Pancreas (tissue), 10 donors: ENCODE measurements at places on chromosomes 16 and 17. TPM values are rescaled to one million over a fixed set of nuclear protein-coding genes. Genes with fewer than 3 reads are reported as not detected.

DNA sequence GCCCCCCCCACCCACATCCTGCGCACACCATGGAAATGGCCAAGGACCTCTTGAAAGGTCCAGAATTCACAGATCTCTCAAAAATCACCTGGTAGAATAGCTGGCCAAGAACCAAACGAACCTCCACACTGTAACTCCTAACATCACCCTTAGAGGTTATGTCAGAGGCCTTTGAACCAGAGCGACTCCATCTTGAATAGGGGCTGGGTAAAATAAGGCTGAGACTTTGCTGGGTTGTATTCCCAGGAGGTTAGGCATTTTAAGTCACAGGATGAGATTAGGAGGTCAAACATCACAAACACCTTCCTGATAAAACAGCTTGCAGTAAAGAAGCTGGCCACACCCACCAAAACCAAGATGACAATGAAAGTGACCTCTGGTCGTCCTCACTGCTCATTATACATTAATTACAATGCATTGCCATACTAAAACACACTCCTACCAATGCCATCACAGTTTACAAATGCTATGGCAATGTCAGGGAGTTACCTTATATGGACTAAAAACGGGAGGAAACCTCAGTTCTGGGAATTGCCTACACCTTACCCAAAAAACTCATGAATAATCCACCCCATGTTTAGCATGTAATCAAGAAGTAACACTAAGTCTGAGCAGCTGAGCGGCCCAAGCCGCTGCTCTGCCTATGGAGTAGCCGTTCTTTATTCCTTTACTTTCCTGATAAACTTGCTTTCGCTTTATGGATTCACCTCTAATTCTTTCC lies 34.8 kb downstream of the SYCE1L start:
- DNase-seq = no peak

- no peak for DNase-seq
Observed at GRCh38 chr17:51346218-51346982, 86.1 kb downstream of the UTP18 start.

DNA sequence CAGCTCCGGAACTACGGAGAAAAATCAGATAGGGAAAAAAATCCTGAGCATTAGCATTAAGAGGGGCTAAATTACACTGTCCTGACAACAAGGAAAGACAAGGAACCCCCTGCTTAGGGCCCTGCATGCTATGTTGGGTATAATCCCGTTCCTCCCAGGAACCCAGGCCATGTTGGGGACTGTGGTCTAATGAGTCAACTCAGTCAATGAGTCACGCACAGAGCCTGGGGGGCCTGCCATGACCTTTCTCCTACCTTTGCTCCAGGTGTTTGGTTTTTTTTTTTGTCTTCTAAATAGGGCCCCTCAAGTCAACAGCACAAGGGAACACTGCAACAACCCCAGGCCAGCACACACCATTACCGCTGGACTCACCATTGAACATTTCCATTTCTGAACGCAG lies 8.9 kb upstream of the ZNF200 start:
- no peak for DNase-seq

PLD2 gene
- 11.7 TPM for total RNA-seq

DNA sequence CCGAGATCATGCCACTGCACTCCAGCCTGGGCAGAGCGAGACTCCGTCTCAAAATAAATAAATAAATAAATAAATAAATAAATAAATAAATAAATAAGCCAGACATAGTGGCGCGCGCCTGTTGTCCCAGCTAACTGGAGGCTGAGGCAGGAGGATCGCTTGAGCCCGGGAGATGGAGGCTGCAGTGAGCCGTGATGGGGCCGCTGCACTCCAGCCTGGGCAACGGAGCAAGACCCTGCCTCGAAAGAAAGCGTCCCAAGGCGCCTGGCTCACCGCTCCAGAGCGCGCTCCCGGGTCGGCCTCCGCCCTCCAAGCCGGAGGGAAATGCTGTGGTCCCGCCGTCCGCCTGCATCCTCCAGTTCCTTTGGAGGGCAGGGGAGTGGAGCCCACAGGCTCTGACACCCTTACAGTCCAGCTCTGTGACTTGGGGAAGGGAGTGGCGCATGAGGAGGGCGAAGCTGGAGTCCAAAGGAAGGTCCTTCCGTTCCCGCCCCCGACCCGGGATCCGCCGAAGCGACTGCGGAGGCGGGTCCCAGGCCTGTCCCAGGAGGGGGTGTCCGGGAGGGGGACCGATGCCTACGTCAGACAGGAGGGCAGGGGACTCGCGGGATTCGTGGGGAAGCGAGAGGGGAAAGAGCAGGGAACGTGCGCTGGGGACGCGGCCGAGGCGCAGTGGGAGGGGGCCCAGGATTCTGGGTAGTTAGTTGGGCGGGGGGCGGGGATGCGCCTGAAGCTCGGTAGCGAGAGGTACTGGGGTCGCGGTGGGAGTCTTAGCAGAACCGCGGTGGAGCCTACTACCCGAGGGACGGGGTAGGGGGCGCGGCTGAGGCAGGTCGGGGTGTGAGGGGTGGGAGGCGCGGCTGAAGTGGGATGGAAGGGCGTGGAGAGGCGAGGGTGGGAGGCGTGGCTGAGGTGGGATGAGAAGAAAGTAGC lies 8.4 kb upstream of the TRPV2 start:
- no peak for DNase-seq

DNA sequence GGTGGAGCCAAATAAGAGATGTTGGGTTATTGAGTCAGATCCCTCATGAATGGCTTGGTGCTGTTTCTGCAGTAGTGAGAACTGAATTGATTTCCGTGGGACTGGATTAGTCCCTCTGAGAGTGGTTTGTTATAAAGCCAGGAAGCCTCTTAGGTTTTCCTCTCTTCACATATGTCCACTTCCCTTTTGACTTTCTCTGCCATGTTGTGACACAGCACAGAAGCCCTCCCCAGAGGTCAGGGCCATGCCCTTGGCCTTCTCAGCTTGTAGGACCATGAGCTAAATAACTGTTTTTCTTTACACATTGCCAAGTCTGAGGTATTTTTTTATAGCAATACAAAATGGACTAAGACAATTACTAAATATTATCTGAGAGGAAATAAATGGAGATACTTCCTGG lies 10.3 kb upstream of the HAPSTR1 start:
- no peak for DNase-seq

DNA sequence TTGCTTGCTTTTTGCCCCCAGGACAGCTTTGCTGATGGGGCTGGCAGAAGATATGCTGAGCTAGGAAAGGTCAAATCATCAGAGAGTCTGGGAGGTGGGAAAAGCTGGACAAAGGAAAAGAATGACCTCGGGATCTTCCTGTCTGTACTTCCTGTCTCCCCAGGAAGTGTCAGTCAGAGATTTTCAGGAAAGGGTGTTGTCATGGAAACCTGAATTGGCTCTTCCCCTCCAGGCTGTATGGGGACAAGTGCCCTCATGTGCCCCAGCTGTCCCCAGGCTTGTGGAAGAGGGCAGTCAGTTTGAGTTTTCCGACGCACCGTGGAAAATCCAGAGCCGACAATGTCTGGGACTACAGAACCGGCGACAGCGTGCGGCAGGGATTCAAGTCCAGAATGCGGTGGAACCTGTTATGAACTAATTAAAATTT lies 122.7 kb upstream of the ZFHX3 start:
- no peak for DNase-seq

DNA sequence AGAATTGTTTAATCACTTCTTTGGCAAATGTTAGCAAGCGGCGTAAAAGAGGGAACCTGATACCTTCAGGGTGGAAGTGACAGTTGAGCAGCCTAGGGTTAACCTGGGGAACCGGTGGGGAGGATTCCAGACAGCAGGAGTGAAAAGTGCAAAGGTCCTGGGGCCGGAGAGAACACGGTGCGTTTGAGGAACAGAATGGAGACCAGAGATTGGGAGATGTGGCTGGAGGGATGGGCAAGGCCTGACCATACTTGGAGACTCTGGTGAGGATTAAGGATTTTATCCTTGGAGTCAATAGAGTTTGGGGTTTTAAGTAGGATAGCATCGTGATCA lies 2.3 kb upstream of the ZNF500 start:
- DNase-seq = no peak

DNA sequence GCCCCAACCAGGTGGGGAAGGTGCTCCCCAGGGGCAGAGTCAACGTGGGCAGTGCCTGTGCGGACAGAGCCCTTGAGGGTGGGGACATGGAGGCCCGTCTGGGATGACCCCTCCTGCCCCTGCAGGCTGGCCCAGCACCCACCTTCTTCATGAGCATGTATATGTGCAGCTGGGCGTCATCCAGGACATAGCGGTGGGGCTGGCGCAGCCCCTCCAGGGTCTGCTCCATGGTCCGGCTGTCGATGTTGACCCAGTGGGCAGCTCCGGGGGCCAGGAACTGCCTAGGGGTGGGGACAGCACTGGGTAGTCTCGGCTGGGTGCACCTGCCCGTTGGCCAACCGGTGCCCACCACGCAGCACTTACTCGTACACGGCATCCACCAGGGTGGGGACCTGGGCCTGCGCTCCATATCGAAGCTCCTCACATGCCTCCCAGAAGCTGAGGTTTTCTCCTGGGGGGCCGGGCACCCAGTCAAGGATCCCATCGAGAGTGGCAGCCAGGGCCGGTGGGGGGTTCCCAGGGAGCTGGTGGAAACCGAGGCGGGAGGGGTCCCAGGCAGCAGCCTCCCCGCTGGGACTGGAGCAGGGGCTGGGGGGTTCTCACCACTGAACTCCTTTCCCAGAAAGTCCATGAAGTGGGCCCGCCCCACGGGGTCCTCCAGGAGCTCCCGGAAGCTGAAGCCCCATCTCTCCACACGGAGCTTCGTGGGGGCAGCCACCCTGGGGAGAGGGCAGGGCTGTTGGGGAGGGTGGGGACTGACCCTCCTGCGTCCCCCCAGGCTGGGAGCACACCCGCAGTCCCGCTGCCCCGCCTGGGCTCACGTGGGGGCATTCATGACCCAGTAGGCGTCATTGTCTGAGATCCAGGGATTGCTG lies 5.1 kb downstream of the RGS11 start:
- peak; percentile 77 for DNase-seq

CDH3 gene
- total RNA-seq = 5.2 TPM

GRCh38 chr16:3797904-3798811 lies 80.8 kb upstream of the TRAP1 start:
- DNase-seq = no peak

GRCh38 chr16:53089434-53090285 lies 34.9 kb downstream of the CHD9 start:
- DNase-seq = no peak

GRCh38 chr17:82449883-82450356 lies 632 bp downstream of the CYBC1 start:
- peak; percentile 46 for DNase-seq

GRCh38 chr16:27365142-27366089 lies 36.6 kb upstream of the IL21R start:
- DNase-seq = no peak

- no peak for DNase-seq
Observed at GRCh38 chr16:55212791-55213190, 111.2 kb upstream of the IRX6 start.

CD300E gene
- total RNA-seq = 1.3 TPM

DNA sequence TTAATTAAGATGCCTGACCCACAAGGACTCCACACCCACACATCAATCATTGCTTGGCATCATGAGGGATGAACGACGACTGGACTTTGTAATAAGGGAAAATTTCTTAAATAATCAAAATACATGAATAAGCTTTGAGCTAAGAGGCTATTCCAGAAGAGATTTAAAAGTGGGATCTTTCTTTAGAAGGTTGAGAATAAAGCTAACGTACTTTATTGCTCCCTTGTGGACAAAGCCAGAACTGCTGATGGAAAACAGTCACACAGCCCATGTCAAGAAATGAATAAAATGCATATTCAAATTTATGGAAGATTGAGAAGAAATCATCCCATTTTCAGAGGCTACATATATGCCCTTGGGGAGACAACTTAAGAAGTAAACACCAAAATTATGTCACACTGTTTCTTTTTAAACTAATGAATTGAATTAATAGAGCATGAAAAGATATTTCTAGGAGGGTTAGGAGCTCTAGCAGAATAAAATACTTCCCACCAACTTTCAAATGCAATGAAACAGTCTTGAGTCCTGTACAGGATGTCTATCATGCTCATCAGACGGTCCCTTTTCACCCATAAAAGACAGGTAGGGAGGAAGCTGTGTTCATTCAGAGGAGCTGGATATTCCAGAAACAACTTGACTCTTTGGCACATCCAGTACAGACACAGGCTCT lies 60.2 kb upstream of the PHOSPHO1 start:
- DNase-seq = no peak

GRCh38 chr17:74566132-74566753 lies 1.1 kb downstream of the CD300H start:
- no peak for DNase-seq

GRCh38 chr16:66516509-66516807 lies 33.5 kb downstream of the TK2 start:
- DNase-seq = no peak

GRCh38 chr17:17511293-17511741 lies 15.1 kb upstream of the RASD1 start:
- no peak for DNase-seq

DNA sequence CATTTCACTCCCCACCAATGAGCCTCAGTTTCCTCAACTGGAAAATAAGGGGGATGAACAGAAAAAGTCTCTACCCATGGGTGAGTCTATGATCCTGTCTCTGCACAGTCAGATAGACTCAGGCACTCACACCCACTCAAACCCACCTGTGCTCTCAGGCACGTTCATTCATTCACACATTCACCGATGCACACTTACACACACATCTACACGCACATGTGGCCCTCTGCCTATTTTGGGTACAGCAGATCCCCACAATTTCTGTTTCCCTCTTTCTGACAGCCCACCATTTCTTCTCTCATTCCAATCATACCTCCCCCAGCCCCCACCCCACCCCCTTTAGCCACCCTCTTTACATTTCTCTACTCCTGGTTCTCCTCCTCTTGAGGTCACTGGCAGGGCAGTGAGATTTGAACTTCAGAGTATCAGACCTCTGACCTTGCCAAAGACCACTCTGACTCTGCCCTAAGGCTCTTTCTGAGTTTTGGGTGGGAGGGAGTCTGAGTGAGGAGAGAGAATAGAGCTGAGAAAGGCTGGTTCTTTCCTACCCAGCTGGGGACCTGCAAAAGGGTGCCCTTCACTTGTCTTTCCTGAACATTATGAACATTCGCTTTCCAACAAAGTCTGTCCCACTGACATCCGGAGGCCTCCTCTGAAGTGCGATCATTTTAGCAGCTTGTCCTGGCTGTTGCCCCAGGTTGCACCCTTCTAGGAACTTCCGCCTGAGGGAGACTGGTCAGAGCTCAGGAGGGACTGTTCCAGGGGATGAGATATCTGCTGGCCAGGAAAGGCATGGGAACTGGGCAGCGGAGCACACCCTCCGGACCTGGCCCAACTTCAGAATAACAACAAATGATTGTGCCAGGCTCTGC lies 10.1 kb upstream of the COL1A1 start:
- no peak for DNase-seq

ITGAD gene
- total RNA-seq = 0.06 TPM

GRCh38 chr17:77635176-77635575 lies 323.3 kb upstream of the TNRC6C start:
- no peak for DNase-seq

- DNase-seq = no peak
Observed at GRCh38 chr17:21303441-21304065, 19.0 kb downstream of the MAP2K3 start.

ST6GALNAC2 gene
- 7.4 TPM for total RNA-seq
